ENCODE measurements at places on chromosomes 16 and 17.
A peak's percentile ranks its signal among the peaks of the same experiment; 100 is the strongest.

DNA sequence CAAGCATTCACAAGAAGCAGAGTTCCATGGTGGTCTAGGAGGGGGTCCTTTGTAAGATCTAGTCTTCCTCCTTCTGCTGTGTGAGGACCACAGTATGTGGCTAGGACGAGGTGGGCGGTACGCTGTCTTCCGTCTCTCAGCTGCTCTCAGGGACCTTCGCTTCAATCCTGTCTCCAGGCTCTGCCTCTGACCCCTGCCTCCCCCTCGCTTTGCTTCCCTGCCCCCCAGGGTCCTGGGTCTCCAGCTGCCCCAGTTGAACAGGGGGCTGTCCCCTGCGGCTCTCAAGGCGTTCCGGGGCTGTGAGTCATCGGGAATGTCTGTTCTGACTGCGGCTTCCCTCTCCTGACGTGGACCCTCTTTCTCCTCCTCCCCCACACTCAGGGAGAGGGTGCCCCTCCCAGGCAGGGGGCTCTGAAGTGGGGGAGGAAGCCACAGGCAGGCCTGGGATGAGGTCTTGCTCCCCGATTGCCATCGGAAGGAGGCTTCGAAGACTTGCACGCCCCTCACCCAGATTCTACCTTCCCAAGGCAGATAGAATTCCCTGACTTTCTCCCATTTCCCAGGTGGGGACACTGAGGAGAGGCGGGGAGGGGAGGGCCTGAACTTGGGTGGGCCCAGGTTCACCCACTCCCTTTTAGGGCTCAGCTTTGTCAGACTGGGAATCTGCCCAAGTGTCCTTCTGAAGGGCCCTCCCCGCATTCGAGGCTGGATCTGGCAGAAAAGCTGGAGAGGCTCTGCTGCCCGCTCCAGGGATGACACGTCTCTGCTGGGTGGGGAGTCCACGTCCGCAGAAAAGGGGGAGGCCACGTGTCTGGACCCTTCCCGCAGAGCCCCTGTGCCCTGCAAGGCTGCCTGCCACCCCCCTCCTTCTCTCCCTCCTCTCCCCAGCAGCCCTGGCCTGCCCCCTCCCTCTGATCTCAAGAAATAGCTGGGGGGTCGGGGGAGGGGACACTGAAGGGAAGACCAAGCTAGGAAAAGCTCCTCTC is 9.1 kb upstream of the COL1A1 start:
- no peak for DNase-seq

GRCh38 chr17:81917565-81918332 is at the start of gene SIRT7:
SIRT7 (minus strand) TSS chr17:81918176; CDS start chr17:81918131, 45 bp downstream.
- DNase-seq, result peak; percentile 73

- DNase-seq, result no peak
Measured at GRCh38 chr17:3959921-3960601, 4.2 kb downstream of the ATP2A3 start.

DNA sequence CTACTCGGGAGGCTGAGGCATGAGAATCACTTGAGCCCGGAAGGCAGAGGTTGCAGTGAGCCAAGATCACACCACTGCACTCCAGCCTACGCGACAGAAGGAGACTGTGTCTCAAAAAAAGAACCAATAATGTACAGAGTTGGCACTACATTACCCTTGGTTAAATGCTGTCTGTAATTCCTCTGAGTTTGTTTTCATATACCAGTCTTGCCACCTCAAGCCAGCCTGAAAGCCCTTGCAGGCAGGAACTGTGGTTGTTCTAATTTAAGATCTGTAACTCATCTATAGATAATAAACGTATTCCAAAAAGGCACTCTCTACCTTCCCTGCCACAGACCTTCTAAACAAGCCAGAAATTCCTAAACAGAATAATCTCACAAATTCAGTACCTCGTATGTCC is 4.3 kb upstream of the KANSL1 start:
- DNase-seq, result no peak

DNA sequence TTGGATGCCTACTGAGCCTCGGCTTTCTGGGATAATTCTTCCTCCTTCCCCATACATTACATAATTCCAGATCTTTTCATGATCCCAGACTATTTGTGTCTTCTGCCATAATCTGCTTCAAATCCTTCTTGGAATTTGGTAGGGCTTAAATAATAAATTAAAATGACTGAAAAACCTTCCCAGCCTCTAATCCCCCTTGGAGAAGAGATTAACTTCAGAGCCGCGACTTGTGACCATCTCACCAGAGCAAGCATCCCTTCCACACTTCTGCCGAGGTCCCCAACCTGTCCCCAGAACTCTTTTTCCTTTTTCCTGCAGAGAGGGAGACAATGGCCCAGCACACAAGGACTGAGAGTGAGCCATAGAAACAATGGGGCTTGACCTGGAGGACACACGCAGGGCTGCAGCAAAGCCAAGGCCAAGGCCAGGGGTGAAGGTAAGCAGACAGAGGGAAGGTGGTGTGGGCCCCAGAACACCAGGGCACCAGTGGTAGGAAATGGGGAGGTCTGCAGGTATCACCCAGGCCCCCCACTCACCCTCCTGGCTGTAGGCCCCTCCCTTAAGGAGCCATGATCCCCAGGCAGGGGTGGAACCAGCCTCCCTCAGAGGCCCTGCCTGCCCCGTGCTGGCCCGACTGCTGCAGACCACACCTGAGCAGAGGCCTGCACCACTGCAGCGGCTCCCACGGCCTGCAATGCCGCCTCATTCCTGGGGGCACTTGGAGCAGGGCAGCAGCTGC is 9.6 kb upstream of the BCAR1 start:
- DNase-seq, result no peak

DNA sequence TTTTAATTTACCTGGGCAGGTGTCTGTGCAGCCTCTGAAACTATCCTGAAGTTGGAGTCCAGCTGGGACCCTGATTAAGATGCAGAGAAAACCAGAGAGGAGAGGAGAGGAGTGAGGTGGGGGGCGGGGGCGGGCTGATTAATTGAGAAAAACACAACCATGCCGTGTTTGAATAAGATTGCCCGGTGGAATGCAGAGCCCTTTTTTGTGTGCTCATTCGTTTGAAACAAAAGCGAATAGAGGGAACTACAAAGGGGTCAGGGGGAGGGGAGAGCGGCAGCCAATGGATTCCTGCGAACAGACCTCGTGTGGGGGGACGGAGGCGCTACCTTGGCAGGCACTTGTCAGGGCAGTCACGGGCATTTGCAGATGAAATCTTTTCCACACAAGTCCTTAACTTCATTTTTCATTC is 355.8 kb downstream of the SOX9 start:
- no peak for DNase-seq
